Pons (tissue), 1 donor: ENCODE measurements at places on chromosomes 16 and 17.

- peak; percentile 77 for DNase-seq
These were observed 23.9 kb downstream of the PEMT start for GRCh38 chr17:17567631-17568030.

GRCh38 chr16:66513111-66513723, 36.7 kb downstream of the TK2 start:
- DNase-seq, result no peak

- DNase-seq, result no peak
These were observed 20.2 kb downstream of the ZNF778 start for GRCh38 chr16:89237733-89238132.

GRCh38 chr16:20153444-20153843, 79.8 kb upstream of the GPR139 start:
- no peak for DNase-seq

GRCh38 chr17:80468781-80469493, 7.5 kb downstream of the NPTX1 start:
- DNase-seq, result no peak

DNA sequence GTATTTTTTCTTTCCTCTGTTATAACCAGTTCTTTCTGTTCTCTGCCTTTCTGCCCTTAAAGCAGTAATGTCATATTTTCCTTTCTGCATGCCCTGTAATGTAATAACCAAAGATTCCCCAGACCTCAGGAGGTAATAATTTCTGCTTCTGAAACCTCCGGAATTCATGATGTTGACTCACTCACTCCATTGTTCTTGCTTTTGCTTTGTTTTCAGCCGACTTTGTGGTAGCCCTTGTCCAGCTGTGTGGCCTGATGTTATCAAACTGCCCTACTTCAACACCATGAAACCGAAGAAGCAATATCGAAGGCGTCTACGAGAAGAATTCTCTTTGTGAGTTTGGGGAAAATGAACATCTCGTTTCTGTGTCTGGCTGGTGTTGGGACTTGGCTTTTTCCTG, 55.9 kb downstream of the CDK12 start:
- DNase-seq, result no peak
